ENCODE measurements at places on chromosomes 11 and 22.

- no peak for DNase-seq
These were observed 894.2 kb downstream of the NTM start for GRCh38 chr11:132264616-132265015.

DNA sequence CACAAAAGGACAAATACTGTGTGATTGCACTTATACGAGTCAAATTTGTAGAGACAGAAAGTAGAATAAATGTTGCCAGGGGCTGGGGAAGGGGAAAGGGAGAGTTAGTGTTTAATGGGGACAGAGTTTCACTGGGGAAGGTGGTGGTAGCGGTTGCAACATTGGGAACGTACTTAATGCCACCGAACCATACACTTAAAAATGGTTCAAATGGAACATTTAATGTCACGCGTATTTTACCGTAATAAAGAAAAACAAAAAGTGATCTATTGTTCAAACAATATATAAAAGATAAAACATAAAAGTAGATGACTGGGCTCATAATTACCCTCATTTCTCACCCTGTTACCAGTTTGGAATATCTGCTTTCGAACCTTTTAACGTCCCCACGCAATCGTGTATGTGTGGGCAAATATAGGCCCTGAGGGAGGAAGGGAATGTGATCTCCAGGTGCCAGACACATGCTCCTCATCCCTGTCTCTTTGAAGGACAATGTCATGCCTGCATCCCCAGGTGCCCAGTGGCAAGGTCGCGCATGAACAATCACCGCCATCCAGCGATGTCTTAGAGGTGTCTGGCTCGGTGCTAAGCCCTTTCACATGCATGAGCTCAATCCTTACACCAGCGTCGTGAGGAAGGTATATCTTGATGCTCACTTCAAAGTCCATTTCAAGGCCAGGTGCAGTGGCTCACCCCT lies 35.3 kb downstream of the LIF start:
- no peak for DNase-seq

- peak; percentile 66 for DNase-seq
These were observed 139.5 kb downstream of the COMMD9 start for GRCh38 chr11:36149538-36150242.

- DNase-seq, result no peak
These were observed 163.4 kb upstream of the NECTIN1 start for GRCh38 chr11:119892311-119892808.

DNA sequence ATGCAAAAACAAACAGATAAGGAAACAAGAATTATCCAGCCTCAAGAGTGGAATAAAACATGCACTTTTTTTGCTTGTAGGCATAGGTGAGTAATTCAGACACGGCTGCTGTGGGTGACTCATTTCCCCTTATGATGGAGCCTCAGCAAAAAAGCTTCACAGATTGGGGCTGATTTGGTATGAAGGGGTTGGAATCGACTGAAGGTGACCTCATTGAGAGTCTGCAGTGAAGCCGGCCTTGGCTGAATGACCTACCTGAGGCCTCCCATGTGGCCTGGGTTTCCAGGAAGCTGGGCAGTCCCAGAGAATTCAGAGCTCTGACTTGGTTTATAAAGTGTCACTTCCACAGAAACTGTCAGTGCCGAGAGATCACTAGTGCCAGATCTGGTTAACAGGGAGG lies 34.2 kb upstream of the VPREB1 start:
- no peak for DNase-seq

GRCh38 chr22:41582694-41583093 lies 6.9 kb downstream of the PMM1 start:
- DNase-seq, result no peak

DNA sequence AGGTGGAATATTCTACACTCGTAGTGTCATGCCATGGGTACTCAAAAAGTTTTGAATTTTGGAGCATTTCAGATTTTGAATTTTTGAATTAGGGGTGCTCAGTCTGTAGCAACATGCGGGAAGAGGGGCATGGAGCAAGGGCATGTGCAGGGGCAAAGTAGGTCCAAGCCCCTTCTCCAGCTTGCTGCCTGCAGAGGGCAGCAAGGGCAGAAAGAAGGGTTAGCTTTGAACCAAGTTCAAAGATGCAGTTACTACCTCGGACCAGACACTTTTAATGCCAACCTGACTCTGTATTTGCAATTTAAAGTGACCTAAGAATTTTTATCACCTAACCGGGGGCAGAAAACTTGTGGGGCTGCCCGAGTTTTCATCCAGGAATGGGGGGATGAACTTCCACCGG lies 68.2 kb downstream of the CD82 start:
- DNase-seq, result no peak

- DNase-seq, result no peak
These were observed 56.8 kb downstream of the DGCR2 start for GRCh38 chr22:19065298-19065859.

DNA sequence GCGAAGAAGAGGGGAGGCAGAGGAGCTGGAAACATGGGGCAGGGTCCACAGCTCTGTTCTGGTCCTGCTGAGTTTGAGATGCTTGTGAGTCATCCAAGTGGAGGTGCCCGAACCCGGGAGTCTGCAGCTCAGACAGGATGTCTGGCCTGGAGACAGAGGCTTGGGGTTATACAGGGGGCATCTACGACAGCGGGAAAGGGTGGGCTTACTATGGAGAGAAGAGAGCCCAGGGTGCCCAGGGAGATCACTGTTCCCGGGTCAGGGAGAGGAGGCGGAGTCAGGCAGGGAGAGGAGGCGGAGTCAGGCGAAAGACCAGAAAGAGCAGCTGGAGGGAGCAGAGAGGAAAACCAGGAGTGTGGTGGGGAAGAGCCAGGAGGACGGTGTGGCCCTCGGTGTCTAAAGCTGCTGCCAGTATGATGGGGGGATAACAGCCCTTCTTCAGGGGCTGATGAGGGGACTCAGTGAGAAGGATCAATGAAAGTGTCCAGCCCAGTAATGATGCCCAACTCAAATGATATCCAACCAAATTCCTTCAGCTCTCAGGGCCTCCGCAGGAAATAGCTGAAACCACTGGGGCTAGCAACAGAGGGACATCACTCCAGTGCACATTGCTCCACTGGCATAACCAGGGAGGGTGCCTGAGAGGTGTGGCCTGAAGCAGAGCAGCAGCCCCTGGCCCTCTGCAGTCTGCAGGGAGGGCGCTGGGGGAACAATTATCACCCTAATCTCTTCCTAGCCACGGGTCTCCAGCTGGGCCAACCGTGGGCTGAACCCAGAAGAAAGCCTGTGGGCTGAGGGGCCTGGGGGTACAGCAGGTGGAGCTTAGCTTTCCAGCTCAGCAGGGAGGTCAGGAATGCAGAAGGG lies 2.6 kb upstream of the LTBP3 start:
- DNase-seq, result no peak

- no peak for DNase-seq
These were observed 28.7 kb downstream of the PDGFB start for GRCh38 chr22:39216143-39216490.

- DNase-seq, result no peak
These were observed 173.9 kb upstream of the B3GAT1 start for GRCh38 chr11:134585666-134586610.

DNA sequence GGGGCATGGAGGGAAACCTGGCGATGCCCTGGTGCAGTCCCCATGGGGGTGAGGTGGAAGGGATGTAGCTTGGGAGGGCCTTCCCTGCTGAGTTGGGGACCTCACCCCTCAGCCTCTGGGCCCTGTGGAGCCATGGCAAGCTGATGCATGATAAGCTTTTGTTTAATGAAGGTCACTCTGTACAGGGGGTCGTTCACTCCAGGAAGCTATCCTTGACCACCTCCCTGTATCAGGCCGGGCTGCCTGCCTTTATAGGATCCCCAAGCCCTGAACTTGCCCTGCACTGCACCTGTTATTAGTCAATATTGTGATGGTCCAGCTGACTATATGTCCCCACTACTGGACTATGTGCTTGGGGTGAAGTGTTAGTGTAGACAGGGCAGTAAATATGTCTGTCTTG lies 49.7 kb upstream of the MYEOV start:
- no peak for DNase-seq

DNA sequence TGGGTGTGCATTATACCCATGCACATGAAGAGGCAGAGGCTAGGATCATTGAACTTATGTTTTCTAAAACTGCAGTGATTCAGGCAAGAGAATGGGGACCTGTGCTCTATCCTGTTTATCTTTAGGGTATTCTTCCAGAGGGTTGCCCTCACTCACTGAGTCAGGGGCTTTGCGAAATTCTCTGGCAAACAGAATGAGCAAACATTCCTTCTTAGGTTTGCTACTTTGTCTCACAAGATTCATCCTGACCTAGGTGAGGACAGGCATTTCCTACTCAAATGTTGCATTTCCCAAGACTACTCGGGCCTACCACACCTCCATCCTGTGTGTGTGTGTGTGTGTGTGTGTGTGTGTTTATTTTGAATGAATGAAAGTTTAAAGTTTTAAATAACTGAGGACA lies 2.7 kb upstream of the EIF3M start:
- DNase-seq, result no peak

DNA sequence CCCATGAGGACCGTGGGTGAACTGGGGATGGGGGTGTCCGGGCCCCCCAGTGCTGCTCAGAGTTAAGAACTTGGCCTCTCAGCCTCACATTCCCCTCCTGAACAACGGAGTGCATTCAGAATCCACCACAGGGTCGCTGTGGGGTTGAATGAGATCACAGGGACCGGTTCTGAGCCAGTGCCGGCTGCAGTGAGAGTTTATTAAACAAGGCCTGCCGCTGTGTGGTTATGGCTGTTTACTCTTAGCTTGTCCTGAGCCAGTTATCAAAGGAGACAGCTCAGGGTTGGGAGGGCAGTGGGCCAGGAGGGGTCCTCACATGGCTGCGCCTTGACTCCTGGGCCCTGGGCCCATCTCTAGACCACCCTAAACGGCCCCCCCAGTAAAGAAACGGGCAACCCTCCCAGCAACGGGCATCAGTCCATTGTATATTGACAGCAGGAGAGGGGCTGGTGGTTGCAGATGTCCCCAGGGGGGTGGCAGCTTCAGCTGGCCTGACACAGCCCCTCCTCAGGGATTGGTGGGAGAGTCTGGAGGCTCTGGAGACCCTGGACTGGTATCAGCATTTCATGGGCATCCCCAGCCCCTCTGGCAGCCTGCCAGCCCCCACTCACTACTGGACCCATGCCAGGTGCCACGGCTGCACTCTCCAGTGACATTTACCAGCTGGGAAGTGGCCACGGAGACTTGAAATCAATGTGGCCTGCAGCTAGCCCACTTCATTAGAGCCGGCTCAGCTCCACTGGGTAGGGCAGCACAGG lies 15.1 kb upstream of the CABP7 start:
- peak; percentile 54 for DNase-seq

Data from posterior cingulate gyrus (tissue), 11 donors.